ENCODE measurements at places on chromosomes 2 and 18.

DNA sequence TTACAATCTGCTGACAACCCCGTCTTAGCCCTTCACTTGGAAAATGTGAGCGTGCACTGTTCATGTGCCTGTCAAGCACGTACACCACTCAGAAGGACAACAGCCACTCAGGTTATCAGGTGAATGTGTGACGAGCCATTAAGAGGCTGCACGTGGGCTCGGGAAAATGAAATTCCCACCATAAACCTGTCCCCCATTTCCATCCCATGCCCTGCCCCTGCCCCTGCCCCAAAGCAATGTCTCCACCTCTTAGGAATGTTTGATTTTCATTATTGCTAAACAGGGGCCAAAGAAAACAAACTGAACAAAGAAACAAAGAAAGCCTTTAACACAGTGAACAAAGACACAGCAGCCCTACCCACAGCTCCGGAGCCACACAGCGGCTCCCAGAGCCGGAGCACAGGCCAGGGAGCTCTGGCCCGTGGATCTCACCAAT is 90.5 kb downstream of the TMEM18 start:
- H3K27ac ChIP-seq = no peak overlapping the region
- DNase-seq = no peak
- H3K4me1 ChIP-seq = no peaks in the 10 kb centered on the region
- no peaks in the 10 kb centered on the region for H3K27me3 ChIP-seq
- no peak overlapping the region for H3K4me3 ChIP-seq

- H3K27me3 ChIP-seq = no peaks in the 10 kb centered on the region
- H3K4me3 ChIP-seq = no peak overlapping the region
- no peaks in the 10 kb centered on the region for H3K36me3 ChIP-seq
- no peaks in the 10 kb centered on the region for H3K4me1 ChIP-seq
- peak overlapping the region; percentile 76 for H3K27ac ChIP-seq
Observed at GRCh38 chr2:151996243-151997003, 102.4 kb downstream of the CACNB4 start.

DNA sequence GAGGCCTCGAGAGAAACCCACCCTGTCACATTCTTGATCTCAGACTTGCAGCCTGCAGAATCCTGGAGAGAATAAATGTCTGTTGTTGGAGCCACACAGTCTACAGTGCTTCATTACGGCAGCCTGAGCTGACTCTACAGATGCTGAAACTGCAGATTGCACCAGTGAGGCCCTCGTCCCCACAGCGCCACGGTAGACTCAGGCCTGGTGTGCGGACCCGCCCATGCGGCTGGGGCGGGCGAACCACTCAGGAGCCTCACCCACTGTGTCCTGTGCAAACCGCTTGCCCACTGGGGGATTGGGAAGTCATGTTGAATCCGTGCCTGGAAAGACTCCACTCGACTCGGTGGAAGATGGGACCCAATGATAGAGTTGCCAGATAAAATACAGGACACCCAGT is 125.2 kb upstream of the COPS8 start:
- DNase-seq = no peak
- H3K4me1 ChIP-seq = no peaks in the 10 kb centered on the region
- no peaks in the 10 kb centered on the region for H3K36me3 ChIP-seq

GRCh38 chr18:29241199-29241598 is 1064.3 kb upstream of the CDH2 start:
- no peak overlapping the region for H3K27ac ChIP-seq
- no peaks in the 10 kb centered on the region for H3K4me1 ChIP-seq
- no peak overlapping the region for H3K4me3 ChIP-seq
- H3K36me3 ChIP-seq = no peaks in the 10 kb centered on the region
- H3K27me3 ChIP-seq = no peaks in the 10 kb centered on the region

GRCh38 chr2:234792621-234793022 is 159.2 kb upstream of the SH3BP4 start:
- no peaks in the 10 kb centered on the region for H3K4me1 ChIP-seq
- DNase-seq = no peak
- no peak overlapping the region for H3K27ac ChIP-seq
- H3K4me3 ChIP-seq = no peak overlapping the region

- no peak for DNase-seq
- no peaks in the 10 kb centered on the region for H3K4me1 ChIP-seq
- H3K27ac ChIP-seq = no peak overlapping the region
- no peak overlapping the region for H3K4me3 ChIP-seq
- H3K36me3 ChIP-seq = no peaks in the 10 kb centered on the region
Observed at GRCh38 chr2:8416849-8417832, 264.7 kb upstream of the ID2 start.

- DNase-seq = no peak
- no peak overlapping the region for H3K4me3 ChIP-seq
- H3K27me3 ChIP-seq = no peaks in the 10 kb centered on the region
- no peaks in the 10 kb centered on the region for H3K4me1 ChIP-seq
- no peaks in the 10 kb centered on the region for H3K36me3 ChIP-seq
Observed at GRCh38 chr18:58100154-58100553, 56.1 kb downstream of the NEDD4L start.

GRCh38 chr18:21040466-21040865 is 71.1 kb downstream of the ROCK1 start:
- no peak overlapping the region for H3K4me3 ChIP-seq
- peaks cover 4% of the 10 kb centered on the region for H3K4me1 ChIP-seq
- no peak overlapping the region for H3K27ac ChIP-seq
- H3K36me3 ChIP-seq = no peaks in the 10 kb centered on the region

GRCh38 chr2:46878886-46879285 is 36.7 kb downstream of the MCFD2 start:
- no peak overlapping the region for H3K27ac ChIP-seq
- H3K4me3 ChIP-seq = no peak overlapping the region
- H3K27me3 ChIP-seq = no peaks in the 10 kb centered on the region
- no peaks in the 10 kb centered on the region for H3K36me3 ChIP-seq

DNA sequence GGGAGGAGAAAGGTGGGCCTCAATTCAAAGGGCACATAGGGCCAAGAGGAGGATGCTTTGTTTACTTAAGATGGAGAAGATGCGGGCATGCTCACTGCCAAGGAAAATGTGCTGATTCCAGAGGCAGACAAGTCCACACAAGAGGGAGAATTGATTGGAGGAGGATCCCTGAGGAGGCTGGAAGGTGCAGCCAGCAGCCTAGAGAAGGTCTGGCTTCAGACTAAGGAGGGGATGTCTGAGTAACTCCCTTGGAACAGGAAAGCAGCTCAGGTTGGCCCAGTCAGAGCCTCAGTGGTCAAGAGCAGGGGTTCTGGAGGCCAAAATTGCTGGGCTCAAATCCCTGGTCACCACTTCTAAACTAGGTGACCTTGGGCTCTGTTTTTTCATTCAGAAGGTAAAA is 265.5 kb upstream of the NCKAP5 start:
- DNase-seq = no peak
- no peaks in the 10 kb centered on the region for H3K27me3 ChIP-seq
- H3K4me1 ChIP-seq = no peaks in the 10 kb centered on the region
- H3K27ac ChIP-seq = no peak overlapping the region
- no peaks in the 10 kb centered on the region for H3K36me3 ChIP-seq

DNA sequence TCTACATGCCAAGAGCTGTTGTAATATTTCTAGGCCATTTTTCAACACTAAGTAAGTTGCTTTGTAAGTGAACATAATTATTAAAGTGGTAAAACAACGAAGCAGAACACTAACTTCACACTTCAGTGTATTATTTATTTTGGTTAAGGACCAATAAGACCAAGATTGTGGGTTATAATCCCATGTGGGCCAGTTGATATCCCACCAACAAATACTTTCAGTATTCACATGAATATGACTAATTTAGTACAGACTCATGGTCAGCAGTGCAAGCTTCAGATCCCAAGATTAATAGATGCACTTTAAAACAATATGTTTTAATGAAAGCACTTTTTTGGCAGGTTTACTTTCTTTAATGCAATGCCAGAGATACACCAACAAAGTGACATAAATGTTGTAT is 154.3 kb downstream of the LCLAT1 start:
- DNase-seq = no peak
- H3K36me3 ChIP-seq = no peaks in the 10 kb centered on the region
- no peak overlapping the region for H3K27ac ChIP-seq
- H3K4me1 ChIP-seq = peaks cover 5% of the 10 kb centered on the region
- H3K4me3 ChIP-seq = no peak overlapping the region
- H3K27me3 ChIP-seq = no peaks in the 10 kb centered on the region
